ENCODE measurements at places on chromosomes 2 and 18. TPM values are rescaled to one million over a fixed set of nuclear protein-coding genes. Genes with fewer than 3 reads are reported as not detected.

- no peak for DNase-seq
Observed at GRCh38 chr2:107068069-107068916, 182.3 kb upstream of the ST6GAL2 start.

Gene RNF144A
- total RNA-seq: 22.2 TPM

DNA sequence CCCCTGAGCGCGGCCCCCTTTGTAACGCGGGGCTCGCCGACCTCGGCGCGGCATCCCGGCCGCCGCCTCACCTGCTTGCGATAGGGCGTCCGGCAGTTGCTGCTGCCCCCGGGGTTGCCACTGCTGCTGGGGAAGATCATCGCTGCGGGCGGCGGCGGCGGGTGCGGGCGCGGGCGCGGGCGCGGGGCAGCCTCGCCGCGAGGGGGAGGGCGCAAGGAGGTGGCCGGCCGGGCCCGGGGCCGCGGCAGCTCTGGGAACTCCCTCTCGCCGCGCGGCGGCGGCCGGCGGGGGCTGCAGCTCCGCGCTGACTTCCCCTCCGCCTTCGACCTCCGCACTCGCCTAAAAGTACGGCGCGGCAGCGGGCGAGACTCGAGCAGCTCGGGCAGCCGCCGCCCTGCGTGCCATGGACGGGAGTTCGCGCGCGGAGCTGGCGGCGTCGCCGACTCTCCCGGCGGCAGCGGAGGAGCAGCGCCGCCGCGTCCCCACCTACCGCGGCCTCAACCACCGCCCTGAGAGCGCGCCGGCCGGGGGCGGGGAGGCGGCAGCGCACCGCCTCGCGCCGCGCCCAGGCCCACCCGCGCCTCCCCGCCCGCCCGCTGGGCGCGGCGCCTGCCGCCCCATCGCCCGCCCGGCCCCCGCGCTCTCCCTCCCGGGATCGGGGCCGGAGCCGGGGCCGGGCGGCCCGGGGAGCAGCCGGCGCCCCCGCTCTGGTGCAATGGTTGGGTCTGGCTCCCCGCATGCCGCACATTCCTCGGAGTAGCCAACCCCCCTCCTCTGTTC, 86.0 kb downstream of the RBMS1 start:
- peak; percentile 91 for DNase-seq

- no peak for DNase-seq
Observed at GRCh38 chr2:211359347-211359746, 802.9 kb downstream of the CPS1 start.

DNA sequence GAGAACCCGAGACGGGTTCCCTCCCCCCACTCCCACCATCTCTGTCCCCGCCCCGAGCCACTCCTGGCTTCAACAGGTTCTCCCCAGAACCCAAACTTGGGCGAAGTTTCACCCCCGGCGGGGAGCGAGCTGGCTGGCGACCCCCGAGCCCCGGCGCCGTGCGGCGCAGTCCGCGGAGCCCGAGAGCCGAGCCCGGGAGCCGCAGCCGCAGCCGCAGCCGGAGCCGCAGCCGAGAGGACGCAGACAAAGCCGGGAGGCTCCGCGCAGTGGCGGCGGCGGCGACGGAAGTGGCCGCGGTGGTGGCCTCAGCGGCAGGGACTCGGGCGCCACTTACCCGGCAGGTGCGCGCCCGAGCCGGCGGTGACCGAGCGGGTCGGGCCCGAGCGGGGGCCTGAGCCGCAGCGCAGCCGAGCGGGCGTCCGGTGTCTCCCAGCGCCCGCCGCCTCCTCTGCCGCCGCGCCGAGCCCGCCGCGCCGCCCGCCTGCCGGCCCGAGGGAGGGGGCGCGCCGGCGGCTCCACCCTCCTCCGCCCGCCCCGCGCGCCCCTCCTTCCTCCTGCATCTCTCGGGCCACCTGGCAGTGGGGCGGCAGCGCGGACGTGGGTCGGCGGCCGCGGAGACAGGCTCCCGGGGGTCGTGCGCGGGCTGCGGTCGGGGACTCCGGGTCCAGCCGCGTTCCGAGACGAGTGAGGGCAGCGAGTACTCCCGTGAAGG, at the start of gene ECEL1:
Gene ECEL1 (minus strand): TSS at position 450 of the 712 bp plus-strand sequence. CDS start 1,181 bp downstream, outside the sequence.
- DNase-seq: no peak

DNA sequence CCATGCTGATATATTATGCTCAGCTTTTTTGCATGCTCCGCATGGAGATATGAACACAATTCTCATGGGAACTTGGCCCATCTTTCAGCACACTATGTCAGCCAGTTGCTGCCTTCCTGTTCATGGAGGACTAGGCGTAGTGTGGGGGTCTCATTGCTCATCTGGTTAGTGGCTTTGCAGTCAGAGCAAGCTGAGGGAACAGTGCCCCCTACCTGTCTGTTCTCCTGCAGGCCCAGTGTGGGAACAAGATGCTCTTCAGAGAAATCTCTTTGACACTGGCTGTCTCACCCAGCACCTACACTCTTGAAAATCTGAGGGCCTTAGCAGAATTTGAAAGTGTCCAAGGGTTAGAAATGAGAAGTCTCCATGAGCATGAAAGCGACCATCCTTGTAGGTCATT, 47.1 kb downstream of the SPTBN1 start:
- no peak for DNase-seq

- DNase-seq: no peak
Observed at GRCh38 chr2:160970052-160970965, 189.9 kb upstream of the TANK start.

Gene CIB4
- total RNA-seq: not detected

- DNase-seq: no peak
Observed at GRCh38 chr2:12923907-12924610, 207.3 kb downstream of the TRIB2 start.

- DNase-seq: no peak
Observed at GRCh38 chr2:105842555-105842954, 97.8 kb downstream of the NCK2 start.

Gene ZNF516
- 20.3 TPM for total RNA-seq

DNA sequence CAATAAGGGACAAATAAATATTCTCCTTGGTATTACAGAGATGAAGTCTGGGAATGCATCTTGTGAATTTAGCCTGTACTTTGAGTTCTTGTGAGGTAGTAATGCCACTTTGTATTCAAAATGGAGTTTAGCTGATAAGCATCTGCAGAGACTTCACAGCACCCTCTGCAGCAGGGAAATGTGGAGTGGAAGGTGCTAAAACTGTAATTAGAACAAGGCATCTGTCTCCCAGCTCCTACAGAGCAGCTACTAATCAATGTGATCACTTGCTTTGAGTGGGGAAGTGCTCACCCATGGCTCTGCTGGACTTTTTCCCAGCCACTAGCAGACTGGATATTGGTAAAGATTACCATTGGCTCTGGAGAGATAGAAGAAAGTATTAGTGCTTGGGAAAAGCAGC, 56.2 kb upstream of the TMEFF2 start:
- no peak for DNase-seq

Gene CPS1
- 3.8 TPM for total RNA-seq

GRCh38 chr2:27126252-27126710, 2.7 kb downstream of the ABHD1 start:
- DNase-seq: no peak

DNA sequence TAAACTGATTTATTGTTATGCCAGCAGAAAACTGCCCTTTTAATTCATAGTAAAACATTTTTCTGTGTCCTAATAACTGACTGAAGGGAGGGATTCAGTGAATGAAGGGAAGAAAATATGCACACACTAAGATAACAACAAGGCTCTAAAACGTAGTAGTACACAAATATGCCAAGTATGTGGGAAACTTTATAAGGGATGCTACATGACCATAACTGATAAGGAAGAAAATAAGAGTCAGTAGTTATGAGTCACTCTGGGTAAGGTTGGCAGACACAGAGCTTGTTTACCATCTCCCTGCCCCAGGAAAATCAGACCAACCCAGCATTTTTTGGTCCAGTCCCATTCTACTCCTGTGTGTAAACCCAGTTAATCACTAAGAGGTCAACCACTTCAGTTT, 124.2 kb downstream of the RPRM start:
- DNase-seq: no peak

- no peak for DNase-seq
Observed at GRCh38 chr2:136124805-136125204, 6.9 kb upstream of the CXCR4 start.

GRCh38 chr2:46481198-46482193, 2.1 kb downstream of the TMEM247 start:
- DNase-seq: no peak

Gene MREG
- total RNA-seq: 5.7 TPM

- DNase-seq: no peak
Observed at GRCh38 chr18:22868831-22869230, 64.3 kb upstream of the RBBP8 start.

GRCh38 chr2:128781166-128781565, 462.5 kb upstream of the HS6ST1 start:
- peak; percentile 41 for DNase-seq

- DNase-seq: peak; percentile 91
Observed at GRCh38 chr2:191245046-191245868, at the start of gene MYO1B. Gene MYO1B, plus strand, starts transcription at chr2:191245404. Its CDS starts 31,492 bp downstream, at chr2:191276896.

Gene TLX2
- total RNA-seq: not detected

GRCh38 chr2:129923265-129924091, 56.0 kb upstream of the RAB6C start:
- DNase-seq: no peak

DNA sequence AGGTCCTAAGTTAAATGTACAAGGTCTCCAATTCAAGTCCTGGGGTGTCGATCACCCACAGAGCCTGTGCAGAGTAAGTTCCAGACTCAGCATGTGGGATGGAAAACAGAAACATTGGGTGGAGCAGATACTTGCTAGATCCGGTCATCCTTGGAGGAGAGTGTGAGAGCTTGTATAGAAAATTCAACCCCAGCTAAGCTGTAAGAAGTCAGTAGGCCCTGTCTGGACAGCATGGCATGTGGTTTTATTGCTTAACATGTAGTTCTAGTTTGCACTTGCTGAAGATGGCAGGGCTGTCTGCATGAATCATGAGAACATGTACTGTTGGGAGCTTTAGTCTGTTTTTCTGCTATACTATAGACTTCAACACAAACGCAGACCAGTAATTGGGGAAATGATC, 189.6 kb upstream of the RMP24 start:
- no peak for DNase-seq

Gene LYPD6B
- not detected for total RNA-seq

Gene SLC40A1
- total RNA-seq: 48.5 TPM

Gene ABCB11
- 0.06 TPM for total RNA-seq

Gene BMP10
- not detected for total RNA-seq

- no peak for DNase-seq
Observed at GRCh38 chr18:37176621-37176934, 347.7 kb downstream of the KIAA1328 start.

Gene DUSP28
- 3.8 TPM for total RNA-seq

Gene LIPG
- 2.2 TPM for total RNA-seq

DNA sequence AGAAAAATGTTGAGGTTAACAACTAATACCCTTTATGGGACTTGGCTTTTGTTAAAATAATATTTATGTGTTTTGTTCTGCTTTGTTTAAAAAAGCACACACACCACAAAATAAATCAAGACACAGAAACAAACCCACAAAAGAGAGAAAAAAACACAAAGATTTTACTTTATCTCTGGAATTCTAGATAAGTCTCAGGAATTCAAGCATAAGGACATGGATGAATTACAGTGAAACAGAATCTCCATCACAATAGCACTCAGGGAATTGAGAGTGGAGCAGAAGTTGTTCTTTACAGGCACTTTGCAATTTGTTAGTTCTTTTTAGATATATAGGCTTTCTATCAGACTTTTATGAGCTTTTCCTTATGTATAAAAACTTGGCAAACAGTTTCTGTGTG, 360.9 kb upstream of the ZC3H15 start:
- DNase-seq: no peak

Gene ANKRD53
- total RNA-seq: 17.6 TPM

Gene NAT8
- not detected for total RNA-seq

- no peak for DNase-seq
Observed at GRCh38 chr2:215454519-215455246, 18.8 kb upstream of the FN1 start.

GRCh38 chr18:76725445-76725844, 96.9 kb upstream of the ZNF236 start:
- DNase-seq: no peak

Gene HTR2B
- 2.2 TPM for total RNA-seq

Gene MEIS1
- total RNA-seq: 31.7 TPM

Gene LRRC30
- total RNA-seq: not detected

Gene BOD1L2
- not detected for total RNA-seq

GRCh38 chr2:5588601-5589000, 103.6 kb upstream of the SOX11 start:
- no peak for DNase-seq

GRCh38 chr18:27057519-27058234, 127.4 kb downstream of the CHST9 start:
- no peak for DNase-seq

DNA sequence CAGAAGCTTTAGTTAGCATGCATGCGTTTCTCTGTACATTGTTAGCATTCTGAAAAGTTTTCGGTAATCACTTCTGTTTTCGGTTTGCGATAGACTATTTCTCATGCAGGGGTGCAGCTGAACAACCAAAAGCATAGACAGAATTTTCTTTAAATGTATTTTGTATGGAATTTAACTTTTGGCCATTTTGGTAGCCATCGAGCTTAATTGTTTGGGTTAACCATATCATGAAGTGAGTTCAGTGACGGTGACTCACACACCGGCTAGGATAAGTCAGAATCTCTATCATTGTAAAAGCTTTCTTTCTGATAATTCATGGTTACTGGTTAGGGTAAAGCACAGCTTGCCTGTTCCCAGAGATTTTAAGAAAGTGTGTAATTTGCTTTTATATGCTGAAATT, 107.2 kb downstream of the CD226 start:
- no peak for DNase-seq

DNA sequence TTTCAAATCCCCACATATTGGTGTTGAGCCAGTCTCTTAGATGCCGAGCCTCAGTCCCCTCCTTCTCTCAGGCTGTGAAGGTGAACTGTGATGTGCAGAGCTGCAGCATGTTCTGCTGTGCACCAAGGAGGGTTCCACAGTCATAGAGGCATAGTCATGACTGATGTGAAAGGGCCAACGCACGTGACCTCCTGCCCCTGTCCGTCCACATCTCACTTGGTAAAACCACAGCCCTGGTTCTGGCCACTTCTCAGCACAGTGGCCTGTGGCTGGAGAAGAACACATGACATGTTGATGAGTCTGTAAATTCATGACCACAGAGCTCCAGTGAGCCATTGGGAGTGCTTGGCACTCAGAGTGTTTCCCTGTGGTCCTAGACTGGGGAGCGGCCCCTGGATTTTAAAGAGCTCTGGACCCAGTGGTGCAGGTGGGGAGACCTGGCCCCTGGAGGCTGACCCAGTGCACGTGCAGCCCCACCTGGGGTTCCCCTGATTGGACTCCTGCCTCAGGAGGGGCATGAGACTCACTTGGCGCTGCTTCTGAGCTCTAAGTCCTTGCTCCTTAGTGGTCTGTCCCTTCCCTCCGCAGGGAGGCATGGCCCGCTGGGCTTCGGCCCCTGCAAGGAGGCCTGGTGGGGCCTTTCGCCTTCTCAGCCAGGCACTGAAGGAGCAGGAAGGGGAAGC, 25.3 kb downstream of the INPP4A start:
- DNase-seq: no peak

Gene SKOR2
- not detected for total RNA-seq

Measured in mesenteric fat pad (tissue), 1 donor.